MM.1S (cell line): ENCODE measurements at places on chromosomes 6 and 20.

DNA sequence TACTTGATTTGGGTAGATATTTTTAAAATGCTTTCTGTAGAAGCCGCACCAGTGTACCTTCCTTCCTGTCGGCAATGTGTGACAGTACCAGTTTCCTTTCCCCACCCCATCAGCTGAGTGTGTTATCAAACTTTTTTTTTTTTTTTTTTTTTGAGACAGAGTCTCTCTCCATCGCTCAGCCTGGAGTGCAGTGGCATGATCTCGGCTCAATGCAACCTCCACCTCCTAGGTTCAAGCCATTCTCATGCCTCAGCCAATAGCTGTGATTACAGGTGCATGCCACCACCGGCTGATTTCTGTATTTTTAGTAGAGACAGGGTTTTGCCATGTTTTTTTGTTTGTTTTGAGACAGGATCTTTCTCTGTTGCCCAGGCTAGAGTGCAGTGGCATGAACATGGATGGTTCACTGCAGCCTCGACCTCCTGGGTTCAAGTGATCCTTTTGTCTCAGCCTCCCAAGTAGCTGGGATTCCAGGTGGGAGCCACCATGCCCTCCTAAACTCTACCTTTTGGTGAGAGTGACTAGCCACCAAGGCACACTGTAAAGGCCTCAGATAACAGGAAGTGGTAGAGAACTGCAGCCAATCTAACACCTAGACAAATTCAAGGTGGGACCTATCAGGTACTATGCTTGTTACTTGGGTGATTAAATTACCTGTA lies 26.5 kb upstream of the ZBTB22 start:
- DNase-seq = peak; percentile 85

- DNase-seq = peak; percentile 29
These were observed 273.9 kb downstream of the RFPL4B start for GRCh38 chr6:112620812-112621569.

GRCh38 chr6:166567107-166567506 lies 19.4 kb downstream of the RAMACL start:
- DNase-seq = no peak

DNA sequence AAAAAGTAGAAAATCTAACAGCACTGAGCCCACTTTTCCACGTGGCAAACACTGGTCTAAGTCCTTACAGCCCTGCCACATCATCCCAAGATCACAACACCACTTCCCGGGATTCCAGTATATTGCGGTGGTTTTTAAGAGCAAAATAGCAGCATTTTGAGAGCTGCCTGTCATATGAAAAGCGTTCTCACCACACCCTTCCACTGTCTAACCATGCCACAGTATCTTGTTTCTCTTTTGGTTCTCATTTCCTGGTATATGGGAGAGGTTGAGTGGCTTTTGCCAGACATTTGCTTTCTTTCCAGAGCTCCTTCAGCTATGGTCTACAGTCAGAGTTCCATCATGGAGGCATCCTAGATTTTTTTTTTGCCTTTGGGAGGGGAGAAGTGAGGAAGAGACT lies 243.0 kb downstream of the TSHZ2 start:
- peak; percentile 71 for DNase-seq

- DNase-seq = no peak
These were observed 17.8 kb upstream of the RSPO3 start for GRCh38 chr6:127100510-127101140.

DNA sequence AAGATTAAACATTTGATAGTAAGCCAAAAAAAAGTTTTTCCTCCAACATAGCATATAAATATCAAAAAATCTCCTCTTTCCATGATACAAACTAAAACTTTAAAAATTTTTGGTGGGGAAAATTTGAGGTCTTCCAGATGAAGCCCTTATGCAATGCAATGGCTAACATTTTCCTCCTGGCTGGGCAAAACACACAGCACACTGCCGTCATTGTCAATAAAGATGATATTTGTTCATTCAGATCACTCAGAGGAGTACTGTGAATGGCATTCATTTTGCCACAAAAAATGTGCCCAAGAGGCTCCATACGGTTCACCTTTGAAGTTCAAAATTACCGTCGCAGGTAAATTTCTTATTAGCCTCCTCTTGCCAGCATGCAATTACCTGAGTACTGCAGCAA lies 33.9 kb upstream of the FBXO9 start:
- DNase-seq = no peak

GRCh38 chr6:105879146-105879545 lies 207.0 kb upstream of the PRDM1 start:
- DNase-seq = no peak

DNA sequence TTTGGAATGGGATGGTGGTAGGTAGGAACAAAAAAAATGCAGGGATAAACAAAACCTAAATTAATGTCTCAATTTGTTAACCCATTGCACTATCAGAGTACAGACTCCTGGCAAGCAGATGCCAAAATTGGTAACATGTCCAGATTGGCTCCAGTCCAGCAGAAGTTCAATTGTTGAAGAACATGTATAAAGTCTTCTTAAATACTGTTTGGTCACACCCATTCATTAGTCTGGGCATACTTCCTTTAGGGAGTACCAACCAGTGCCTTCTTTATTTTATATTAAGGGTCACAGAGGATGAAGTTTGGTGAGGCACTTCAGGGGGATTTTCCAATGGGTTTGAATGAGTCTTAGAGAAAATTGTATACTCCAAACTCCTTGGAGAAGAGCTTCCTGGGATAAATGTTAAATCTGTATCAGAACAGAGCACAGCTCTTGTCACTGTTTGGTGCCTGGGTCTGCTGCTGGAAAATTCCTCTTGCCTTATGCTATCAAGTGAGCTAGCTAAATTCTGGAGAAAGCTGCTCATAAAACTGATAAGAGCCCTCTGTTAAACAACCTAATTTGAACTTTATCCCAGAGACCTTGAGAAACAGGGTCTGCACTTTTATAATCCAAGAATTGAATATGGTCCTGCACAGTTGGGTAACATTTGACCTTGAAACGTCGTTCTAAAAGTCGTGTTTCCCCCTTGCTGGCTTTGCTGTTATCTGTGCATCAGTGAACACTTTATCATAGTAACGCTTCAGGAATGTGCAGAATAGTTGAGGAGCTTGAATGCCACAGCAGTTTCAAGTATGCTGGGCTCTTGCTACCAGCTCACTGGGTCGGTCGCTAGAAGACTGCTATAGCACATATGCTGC lies 334.1 kb upstream of the CITED2 start:
- no peak for DNase-seq
